GM12864 (cell line): ENCODE measurements at places on chromosomes 7 and 10.

GRCh38 chr10:19518632-19519031 is 297.6 kb upstream of the PLXDC2 start:
- DNase-seq: no peak

DNA sequence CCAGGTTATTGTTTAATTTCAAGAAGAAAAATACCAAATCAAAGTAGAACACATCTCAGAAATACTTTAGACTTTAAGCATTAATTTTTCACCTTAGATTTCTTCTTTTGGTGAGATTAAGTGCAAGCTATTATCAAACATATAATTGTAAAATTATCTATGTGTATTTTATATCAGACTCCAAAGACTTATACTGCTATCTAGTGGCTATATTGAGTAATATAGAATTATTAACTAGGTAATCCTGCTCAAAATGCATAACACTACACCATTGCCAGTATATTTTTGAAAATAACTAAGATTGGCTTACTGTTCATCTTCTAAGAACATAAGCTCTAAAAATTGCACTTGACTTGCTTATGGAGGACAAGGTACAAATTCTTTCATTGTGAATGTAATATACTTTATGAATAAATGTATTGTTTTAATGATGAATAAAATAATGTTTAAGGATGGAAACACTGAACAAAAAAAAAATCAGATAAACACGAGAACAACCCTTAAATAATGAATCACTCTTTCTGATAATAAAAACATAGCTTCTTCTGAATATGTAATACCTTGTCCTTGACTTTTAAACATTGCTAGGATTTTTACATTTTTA is 86.7 kb upstream of the GNAI1 start:
- DNase-seq: no peak

DNA sequence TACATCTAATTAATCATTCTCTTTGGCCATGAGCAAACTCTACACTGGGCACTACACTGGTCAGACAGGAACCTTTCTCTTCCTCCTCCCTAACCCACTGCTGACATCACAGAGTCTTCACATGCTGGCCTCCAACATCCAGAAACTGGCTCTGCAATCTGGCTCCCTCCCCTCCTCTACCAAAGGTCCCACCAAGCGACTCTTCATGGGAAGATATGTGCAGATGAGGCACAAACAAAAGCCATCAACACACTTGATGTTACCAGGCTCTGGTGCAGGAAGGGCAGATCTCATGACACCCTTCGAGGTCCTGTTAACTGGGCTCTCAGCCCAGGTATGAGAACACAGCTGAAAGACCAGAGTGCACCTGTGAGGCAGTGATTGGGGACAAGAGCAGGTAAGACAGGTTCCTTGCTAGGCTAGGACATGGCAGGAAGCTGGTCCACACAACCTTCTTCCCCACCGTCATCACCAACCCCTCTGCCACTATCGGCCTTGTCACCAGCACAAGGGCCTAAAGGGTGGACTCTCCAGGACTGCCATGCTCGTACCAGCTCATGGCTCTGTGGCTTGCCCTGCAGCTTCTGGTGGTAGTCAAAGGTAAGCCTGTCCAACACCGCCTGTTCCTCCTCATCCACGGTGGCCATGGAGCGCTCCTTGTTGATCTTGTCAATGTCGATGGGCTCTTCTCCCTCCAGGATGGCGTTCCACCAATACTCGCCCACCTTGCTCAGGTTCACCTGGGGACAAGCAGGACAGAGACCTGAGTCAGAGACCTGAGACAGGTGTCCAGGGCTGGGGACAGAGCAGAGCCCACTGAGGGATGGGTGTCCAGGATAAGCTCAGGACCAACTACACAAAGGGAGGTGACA is 66.6 kb upstream of the CAMK2B start:
- DNase-seq: no peak

- DNase-seq: no peak
These were observed 44.2 kb upstream of the SAMD8 start for GRCh38 chr10:75067272-75067671.

DNA sequence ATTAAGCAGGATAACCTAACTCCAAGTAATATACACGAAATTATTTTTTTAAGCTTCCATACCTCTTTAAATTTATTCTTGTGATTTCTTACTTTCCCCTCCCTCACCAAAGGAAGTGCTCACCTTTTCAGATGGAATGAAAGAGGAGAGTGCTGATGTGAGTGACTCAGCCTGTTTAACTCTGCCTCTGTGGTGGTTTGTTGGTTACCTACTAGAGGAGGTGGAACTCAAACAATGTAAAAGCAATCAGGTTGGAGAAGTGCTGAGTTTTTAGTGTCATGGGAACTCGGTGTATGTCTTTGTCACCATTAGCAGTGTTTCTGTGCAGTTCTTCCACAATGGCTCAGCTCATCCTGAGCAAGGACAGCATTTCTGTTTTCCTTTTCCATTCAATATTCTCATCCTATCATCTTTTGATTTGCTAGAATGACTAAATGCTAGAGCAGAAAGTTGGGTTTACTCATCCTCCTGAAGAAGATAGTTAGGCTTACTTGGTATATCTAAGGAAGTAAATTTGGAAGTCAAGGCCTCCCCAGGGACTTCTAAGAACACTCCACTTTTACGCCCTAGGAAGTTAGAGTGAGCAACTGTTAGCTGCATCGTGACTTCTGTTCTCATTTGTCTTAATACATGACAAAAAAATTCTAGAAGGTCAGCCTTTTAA is 6.0 kb downstream of the ADD3 start:
- DNase-seq: no peak

DNA sequence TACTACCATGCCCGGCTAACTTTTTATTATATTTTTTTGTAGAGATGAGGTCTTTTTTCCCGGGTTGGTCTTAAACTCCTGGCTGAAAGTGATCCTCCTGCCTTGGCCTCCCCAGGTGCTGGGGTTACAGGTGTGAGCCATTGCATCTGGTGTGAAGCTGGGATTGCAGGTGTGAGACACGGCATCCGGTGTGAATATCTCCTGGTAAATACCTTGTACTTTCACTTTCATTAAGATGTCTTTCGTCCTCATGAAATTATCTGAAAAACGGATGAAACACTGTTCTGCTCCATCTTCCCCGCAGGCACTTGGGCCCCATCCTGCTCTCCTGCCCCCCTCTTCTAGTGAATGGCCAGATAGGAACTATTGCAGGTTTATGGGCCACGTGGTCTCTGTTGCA is 60.1 kb upstream of the CCZ1B start:
- DNase-seq: no peak
